ENCODE measurements at places on chromosomes 1 and 21.
A peak's percentile ranks its signal among the peaks of the same experiment; 100 is the strongest.

DNA sequence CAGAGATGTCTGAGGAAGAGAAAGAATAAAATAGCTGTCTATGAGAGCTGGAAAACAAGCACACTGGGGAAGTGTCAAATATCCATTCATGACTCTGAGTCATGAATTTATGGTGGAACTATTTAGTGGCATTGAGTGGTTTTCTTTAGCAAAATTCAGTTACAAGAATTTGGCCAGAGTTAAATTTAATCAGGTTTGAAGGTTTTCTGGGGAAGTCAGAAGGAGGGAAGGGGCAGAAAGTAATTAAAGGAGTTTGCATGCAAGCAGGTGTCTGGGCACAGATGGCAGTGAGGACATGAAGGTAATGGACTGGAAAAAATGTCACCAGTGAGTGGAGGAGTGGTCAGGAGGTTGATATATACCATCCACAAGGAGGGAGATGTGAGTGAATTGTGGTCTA is 121.9 kb upstream of the IVNS1ABP start:
- peak; percentile 34 for DNase-seq

GRCh38 chr1:218823291-218823900 is 350.3 kb upstream of the LYPLAL1 start:
- no peak for DNase-seq

DNA sequence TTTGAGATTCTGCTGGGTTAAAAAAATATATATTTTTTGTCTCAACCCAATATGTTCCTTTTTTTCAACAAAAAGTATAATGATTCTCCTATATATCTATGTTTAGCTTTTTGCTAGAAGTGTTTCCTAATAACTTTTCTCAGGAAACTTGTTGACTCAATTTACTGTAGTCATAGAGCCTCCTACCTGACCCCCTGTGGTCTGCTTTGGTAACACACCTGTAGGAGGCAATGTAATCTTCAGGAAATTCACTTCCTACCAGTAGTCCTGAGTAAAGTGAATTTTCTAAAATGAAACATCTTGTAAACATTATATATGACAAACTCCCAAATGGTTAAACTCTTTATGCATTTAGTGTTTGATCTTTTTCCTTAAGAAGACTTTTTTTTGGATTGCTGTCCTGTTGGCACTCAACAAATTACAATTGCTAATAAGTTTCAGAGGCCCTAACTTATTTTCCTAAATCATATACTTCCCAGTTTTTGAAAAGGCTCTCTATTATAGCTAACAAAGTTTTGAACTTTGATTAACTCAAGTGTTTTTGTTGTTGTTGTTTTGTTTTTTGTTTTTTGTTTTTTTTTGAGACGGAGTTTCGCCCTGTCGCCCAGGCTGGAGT is 118.3 kb downstream of the OLFML2B start:
- DNase-seq: no peak

DNA sequence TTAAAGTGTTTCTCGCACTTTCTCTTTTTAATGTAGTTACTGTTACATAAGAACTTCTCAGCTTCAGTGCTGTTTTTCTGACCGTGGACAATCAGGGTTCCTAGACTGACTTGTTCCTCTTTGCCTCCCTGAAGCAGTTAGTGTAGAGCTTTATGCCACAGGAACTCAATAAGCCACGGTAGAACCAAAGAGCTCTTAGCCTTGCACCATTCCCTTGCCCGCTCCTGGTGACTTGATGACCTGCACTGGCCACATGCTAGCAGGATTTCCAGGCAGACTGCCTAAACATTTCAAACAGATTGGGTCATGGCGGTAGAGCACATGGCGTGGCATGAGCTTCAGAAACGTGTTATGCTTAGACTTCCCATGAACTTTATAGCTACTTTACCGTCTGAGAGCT is 18.8 kb upstream of the FASLG start:
- DNase-seq: no peak

DNA sequence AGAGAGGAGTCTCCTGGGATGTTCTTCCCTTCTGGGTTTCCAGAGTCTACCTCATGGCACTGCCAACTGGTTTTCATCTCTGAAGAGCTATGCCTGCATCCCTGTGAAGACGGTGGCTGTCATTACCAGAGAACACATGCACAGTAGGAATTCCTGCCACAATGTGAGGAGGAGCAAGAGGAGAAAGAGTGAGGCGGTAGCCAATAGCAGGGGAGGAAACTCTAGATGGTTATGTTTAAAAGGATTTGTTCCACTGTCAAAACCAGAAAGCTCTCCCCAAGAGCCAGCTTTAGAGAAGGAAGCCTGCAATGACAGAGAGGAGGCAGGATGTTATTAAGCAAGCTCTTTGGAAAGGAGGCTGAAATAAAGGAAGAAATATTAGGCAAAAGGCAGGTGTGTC is 12.3 kb downstream of the LMX1A start:
- DNase-seq: no peak

DNA sequence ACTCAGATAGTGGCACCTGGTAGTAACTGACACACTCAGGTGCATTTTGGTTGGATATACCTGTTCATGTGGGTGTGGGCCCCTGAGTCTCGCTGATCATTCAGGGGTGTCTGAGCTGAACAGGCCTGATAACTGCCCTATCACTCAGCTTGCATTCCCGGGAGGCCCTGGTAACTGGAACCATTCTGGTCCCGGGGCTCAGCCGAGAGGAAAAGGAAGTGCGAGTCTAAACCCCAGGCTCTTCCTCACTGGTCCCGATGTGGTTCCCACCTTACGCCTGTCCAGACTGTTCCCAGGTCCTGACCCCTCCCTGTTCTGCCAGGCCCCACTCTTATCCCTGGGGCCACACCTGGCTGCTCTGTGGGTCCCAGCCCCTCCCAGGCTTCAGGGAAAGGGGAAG is 11.7 kb upstream of the CDK18 start:
- no peak for DNase-seq

DNA sequence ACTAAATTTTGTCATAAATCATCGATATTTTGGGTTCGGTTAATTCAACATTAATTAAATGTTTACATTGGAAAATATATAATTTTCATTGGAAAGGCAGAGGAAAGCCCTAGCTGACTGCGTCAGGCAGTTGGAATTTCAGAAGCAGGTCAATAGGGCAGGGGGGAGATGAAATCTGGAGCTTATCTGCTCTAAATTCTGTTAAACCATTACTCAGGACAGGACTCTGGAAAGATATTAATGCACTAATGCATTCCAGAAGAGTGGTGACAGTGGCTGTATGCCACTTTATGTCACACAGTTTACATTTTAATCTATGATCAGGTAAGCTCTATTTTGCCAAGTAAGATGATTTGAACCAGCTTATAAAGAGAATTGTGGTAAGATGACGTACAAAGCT is 153.0 kb upstream of the B3GALT2 start:
- no peak for DNase-seq

DNA sequence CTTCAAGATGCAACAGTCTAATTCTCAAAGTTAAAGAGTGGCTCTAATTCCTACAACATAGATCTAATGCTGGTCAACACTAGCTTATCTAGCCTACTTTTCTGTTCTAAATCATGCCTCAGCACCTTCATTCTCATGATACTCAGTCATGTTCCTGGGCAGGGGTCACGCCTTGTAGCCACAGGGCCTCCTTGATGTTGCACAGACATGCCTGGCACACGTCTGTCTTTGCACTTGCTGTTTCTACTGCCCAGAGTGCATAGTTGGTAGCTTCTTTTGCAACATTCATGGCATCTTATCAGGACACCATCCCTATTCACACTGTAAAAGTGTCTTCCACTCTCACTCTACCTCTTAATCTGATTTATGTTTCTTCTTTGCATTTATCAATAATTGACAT is 76.6 kb downstream of the TBX15 start:
- no peak for DNase-seq

DNA sequence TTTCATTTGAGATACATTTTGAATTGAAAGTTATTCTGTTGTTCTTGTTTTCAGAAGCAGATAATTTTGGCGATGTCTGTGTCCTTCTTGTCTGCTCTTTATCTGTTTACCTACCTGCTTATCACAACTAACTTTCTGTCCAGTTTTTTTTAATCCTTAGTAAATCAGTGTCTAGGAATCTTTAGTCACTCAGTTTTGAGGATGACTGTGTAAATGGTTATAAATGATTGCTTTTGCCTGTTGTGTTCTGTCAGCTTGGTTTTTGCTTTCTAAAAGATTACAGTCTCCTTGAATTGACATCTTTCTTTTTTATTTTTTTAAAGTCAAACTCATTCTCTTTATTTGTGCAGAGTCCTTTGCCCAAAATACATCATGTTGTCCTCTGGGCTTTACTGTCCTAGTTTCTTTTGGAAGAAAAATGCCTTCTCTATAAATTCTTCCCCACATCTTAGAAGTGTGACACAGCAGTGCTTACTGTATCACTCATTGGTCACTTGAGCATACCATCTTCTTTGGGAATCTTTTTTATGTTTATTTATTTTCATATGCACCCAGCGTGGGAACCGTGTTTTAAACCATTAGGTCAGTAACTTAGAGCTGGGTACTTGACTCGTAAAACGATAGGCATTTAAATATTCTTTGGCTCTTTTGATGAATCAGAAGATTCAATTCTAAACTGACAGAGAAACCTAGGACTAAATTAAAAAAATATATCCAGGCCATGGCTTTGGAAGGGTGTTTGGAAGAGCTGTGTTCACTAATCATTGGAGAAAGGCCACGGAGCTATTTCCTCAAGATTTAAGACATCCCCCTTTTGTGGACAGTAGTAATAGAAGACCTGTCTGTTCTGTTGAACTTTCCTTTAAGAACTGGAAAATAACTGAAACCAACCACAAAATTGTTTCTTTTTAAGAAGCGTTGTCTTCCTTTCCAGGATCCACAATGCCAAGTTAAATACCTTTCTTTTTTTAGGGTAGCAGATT is 20.9 kb downstream of the LAMC1 start:
- DNase-seq: no peak

GRCh38 chr1:153490272-153491051 is 30.0 kb upstream of the S100A7 start:
- DNase-seq: peak; percentile 86

- DNase-seq: no peak
Observed at GRCh38 chr1:29875557-29876028, 639.3 kb downstream of the PTPRU start.

GRCh38 chr1:184156521-184157393 is 105.2 kb downstream of the TSEN15 start:
- no peak for DNase-seq

- no peak for DNase-seq
Observed at GRCh38 chr1:151143057-151143435, 3.4 kb downstream of the SEMA6C start.

DNA sequence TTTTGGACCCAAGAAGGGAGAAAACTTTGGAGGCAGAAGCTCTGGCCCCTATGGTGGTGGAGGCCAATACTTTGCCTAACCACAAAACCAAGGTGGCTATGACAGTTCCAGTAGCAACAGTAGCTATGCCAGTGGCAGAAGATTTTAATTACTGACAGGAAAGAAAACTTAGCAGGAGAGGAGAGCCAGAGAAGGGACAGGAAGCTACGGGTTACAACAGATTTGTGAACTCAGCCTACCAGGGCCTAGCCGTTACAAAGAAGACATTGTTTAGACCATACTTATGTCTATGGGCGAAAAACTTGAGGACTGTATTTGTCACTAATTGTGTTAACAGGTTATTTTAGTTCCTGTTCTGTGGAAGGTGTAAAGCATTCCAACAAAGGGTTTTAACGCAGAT is 10.4 kb upstream of the ACOT11 start:
- DNase-seq: no peak

- DNase-seq: no peak
Observed at GRCh38 chr1:31531177-31531999, 44.9 kb upstream of the TINAGL1 start.

DNA sequence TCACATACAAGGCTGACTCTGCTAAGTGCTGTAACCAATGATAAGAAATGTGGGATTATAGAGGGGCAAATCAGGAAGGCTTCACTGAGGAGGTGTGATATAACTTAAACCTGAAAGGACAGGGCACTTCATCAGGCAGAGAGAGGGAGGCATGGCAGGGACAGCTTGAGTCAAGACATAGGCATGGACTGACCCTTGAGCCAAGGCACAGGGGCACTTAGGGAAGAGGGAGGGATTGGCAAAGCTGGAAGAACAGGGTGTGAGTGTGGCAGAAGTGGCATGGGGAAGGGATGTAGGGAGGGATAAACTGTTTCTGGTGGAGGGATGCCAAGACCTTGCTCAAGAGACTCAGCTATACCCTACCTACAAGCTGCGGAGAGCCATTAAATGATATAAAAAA is 81.3 kb downstream of the PLXNA2 start:
- no peak for DNase-seq

DNA sequence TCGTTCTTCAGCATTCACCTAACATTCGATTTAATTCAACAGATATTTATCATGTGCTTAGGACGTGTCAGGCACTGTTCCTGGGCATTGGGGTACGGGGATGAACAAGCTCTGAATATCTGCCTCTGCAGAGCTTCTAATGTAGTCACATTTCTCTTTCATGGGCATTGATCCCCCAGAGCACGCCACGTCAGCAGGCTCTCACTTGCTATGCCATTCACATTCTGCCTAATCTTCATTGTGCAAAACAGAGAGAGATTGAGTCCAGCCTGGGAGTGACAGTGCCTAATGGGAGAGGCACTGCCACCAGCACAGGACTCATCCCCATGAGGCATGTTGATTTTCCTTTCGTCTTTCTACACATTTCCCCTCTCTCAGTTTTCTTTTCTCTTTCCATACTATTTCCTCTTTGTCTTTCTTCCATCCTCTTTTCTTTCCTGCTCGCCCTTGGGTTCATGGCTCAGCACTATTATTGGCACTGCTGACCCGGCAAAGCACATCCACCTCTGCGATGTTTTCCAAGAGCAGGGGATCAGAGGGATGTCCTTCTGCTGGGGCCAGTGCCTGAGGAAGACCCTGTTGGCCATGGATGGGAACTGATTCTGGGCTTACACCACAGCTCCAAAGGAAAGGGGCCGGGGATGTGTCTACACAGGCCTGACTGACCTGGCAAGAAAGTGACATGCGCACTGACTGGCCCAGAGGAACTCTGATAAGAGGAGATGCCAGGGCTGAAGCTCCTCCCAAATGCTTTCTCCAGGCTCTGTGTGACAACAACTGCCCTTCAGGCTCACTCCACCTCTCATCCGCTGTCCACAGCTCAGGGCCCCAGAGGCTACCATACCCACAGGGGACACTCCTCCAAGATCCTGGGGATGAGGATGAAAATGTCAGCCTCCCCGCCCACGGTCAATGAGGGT is 195.9 kb downstream of the TOMM20 start:
- no peak for DNase-seq

DNA sequence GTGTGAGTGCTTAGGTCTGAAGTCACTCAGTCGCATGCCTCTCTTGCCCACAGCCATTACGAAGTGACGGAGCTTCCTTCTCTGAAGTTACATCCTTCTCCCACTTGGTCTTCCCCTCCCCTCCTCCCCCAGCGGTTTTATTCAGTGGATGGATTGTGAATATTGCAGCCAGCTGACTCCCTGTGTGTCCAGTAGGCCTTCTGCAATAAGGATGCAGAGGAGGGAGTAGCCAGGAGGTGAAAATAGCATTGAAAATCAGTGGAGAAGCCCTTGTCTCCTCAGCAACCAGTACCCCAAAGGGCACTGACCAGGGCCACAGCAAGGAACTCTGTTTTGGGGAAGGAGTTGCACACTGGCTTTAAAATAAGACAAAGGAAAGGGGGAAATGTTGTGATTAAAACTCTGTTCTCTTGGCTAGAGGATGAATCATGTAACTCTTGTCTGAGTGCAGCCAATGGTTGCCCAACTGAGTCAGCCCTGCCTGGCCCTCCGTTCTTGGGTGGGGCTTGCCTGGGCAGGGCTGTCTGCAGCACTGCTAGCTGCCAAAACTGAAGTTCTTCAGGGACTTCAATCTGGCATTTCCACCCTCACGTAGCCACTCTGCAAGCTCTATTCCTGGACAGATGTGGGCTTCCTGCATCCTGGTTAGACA is 4.3 kb downstream of the S100A10 start:
- DNase-seq: peak; percentile 87

GRCh38 chr1:83846138-83846537 is 152.8 kb downstream of the TTLL7 start:
- no peak for DNase-seq
